H1 (cell line): ENCODE measurements at places on chromosomes 5 and 9.
A peak's percentile ranks its signal among the peaks of the same experiment; 100 is the strongest.

GRCh38 chr5:54829102-54829501, 156.3 kb downstream of the ESM1 start:
- no peak for DNase-seq

DNA sequence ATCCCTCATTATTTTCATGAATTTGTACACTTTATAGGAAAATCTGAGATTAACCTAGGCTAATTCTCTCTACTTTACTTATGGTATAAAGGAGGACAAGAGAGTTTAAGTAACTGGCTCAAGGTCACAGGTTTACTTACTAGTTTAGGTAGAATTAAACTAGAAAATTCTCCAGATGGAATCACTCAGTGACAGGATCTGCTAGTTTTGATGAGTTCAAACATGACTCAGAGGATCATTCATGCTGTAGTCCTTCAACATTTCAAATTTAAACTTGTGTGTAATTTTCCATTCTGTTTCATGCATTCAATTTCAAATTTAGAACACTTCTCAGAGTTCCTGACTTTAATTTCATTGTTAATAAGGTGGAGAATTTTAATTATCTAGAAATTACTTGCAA, 485.7 kb upstream of the TUSC1 start:
- no peak for DNase-seq

GRCh38 chr5:174947548-174947947, 223.2 kb downstream of the MSX2 start:
- DNase-seq = no peak

GRCh38 chr9:81146241-81146640, 543.1 kb downstream of the TLE1 start:
- DNase-seq = no peak

GRCh38 chr9:128361986-128362646, 9.1 kb upstream of the URM1 start:
- DNase-seq = no peak

- DNase-seq = no peak
Observed at GRCh38 chr5:107676702-107677101, 6.0 kb upstream of the EFNA5 start.

DNA sequence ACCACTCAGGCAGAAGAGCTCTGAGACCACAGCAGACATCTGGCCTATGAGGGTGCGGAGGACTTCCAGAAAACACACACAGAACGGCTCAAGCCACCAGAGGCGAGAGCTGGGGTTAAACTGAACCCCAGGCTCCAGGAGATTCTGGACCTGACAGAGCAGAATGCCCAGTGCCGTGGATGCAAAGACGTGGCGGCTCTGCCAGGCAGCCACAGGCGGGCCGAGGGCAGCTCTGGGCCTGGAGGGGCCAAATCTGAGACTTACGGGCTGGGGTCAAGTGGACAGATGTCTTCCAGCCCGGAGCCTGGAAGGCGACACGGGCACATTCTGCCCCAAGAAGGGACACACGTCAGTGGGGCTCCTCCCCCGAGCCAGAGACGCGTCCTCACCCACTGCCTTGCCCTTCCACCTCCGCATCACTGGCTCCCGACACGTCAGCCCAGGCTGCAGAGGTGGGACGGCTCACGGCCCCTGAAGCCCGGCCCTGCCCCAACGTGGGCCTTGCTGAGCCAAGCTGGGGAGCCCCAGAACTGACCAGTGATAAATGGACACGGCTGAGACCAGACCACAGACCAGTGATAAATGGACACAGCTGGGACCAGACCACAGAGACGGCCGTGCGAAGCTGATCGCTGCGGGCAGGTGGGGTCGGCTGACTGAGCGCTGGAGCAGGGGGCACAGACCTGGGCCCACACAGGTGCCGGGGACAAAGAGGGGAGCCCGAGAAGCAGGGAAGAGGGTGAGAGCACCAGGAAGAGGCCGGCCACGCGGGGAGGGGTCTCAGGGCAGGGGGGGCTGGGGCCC, 40.9 kb upstream of the NSMF start:
- no peak for DNase-seq

GRCh38 chr9:86983620-86984259, 36.4 kb upstream of the GAS1 start:
- DNase-seq = no peak

GRCh38 chr9:83012168-83012921, 50.6 kb downstream of the RASEF start:
- no peak for DNase-seq

DNA sequence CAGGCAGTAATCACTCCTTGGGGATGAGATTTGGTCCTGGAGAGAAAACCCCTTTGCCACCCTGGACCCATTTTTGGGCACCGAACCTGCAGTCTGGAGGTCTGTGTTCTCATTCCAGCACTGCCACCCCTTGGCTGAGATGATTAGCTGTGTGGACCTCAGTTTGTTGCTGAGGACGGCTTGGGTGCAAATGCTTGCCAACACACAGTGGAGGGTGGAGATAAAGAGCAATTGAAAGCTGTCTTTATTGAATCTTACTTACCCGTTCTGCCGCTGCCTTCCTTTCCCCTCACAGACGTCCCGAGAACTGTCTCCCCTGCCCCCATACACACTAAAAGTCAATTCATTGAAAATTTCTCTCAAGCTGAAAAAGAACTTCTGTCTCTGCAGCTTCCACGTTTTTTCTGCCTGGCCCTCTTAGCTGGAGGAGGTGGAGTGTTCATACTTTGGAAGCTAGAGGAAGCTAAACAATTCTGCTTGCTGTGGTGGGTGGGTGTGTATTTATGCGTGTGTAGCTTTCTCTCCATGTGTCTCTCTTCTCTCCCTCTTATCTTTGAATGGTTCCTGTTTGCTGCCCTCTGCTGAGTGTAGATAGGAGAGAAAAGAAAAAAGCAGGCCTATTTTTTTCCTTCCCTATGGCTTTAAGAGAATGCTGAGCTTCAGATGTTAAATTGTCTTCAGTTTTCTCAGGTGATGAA, 6.6 kb downstream of the GALNT10 start:
- no peak for DNase-seq

DNA sequence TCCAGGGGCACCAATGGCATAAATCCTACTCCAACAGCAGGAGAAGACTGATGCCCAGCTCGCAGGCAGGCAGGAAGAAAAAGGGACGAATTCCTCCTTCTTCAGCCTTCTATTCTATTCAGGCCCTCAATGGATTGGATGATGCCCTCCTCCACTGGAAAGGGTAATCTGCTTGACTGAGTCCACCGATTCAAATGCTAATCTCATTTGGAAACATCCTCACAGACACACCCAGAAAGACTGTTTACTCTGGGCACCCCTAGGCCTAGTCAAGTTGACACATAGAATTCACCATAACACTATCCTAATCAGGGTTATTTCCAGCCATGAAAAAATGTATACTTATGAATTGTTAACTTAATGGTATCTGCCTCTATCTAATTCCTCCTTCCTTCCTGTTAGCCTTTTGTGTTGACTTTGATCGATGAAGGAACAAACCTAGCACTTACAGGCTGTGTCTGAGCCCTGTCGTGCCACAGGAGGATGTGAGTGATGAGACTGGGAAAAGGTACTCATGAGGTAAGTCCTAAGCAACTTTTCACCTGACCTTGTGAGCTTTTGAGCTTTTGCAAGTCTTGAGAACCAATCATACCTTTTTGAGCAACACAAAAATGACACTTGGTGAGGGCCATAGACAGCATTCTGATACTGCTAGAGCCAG, 36.5 kb downstream of the FOXD1 start:
- no peak for DNase-seq

- no peak for DNase-seq
Observed at GRCh38 chr9:76086539-76086938, 196.1 kb downstream of the PCSK5 start.

GRCh38 chr5:180673371-180674089, 24.1 kb upstream of the FLT4 start:
- DNase-seq = peak; percentile 63

DNA sequence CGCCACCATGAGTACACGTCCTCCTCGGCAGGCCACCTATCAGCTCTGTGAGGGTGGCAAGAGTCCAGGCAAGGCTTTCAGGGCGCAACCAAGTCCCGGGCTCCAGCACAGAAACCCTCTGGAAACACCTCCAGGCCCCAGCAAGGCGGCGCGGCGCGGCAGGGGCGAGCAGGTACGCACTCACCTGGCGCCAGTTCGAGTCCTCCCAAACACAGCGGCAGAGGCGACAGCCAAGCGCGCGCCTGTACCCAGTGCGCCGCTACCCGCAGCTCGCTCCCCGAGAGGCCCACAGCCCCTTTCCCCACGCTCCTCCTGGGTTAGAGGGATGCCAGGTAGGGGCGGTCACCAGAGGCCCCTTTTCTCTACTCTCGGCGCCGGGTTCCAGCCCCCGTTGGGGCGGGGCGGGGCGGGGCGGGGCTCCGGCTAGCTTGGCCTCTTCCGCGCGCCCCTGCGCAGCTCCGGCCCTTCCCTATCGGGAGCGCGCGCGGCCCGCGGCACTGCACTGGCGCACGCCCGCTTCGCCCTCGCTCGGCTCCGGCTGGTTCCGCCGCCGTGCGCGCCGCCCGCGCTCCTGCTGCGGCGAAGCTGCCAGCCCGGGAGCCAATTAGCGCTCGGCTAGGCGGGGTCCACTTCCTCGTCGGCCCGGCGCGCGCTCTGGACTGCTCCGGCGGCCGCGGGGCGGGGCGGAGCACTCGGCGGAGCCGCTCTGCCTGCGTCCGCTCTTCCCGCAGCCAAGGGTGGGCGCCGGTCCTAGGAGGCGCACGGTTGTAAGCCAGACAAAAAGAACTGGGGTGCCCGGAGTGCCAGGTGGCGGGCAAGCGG, at the start of the genes NMRK1 and OSTF1:
NMRK1 (minus strand) TSS at position 332 of the 822 bp plus-strand sequence. CDS start 5,040 bp downstream, outside the sequence.
OSTF1 (plus strand) TSS at position 691 of the 822 bp plus-strand sequence. CDS start 179 bp downstream, outside the sequence.
- DNase-seq = peak; percentile 89

DNA sequence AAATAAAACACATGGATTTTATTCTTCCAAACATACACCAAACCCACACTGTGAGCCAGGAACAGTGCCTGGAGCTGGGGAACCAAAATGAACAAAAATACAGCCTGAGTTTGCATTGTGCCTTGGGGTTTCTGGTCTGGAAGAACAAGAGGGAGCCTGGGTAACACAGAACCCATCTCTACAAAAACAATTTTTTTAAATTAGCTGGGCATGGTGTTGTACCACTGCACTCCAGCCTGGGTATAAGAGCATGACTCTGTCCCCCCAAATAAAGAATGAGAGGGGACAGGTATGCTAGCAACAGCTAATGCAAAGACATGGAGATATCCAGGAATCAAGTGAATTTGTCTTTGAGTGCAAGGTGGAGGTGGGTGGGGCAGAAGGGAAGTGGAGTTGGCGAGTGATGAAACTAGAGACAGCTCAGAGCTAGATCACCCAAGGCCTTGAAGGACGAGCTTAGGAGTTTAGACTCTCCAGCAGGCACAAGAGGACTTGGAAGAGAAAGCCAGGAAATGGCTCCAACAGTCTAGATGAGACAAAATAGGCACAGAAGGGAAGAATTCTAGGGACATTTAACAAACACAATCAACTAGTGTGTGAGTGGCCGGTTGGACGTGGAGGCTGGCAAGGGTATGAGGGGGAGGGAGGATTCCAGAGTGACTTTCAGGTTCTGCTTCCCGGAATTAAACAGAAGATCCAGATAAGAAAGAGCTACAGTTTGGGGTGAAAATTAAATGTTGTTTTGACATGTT, 47.4 kb downstream of the FNBP1 start:
- no peak for DNase-seq

DNA sequence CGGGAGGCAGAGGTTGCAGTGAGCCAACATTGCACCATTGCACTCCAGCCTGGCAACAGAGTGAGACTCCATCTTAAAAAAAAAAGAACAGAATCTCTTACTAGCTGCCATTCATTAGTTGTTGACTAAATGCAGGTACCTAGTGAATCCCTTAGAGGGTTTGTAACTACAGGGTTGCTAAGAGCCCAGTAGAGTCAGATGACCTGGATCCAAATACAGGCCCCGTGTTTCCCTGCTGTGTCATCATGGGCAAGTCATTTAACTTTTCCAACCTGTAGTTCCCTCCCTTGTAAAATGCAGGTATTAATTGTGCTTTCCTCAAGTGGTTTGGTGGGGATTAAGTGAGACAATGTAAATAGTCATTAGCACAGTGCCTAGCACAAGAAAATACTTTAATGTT, 32.8 kb downstream of the PLAC8L1 start:
- DNase-seq = no peak

DNA sequence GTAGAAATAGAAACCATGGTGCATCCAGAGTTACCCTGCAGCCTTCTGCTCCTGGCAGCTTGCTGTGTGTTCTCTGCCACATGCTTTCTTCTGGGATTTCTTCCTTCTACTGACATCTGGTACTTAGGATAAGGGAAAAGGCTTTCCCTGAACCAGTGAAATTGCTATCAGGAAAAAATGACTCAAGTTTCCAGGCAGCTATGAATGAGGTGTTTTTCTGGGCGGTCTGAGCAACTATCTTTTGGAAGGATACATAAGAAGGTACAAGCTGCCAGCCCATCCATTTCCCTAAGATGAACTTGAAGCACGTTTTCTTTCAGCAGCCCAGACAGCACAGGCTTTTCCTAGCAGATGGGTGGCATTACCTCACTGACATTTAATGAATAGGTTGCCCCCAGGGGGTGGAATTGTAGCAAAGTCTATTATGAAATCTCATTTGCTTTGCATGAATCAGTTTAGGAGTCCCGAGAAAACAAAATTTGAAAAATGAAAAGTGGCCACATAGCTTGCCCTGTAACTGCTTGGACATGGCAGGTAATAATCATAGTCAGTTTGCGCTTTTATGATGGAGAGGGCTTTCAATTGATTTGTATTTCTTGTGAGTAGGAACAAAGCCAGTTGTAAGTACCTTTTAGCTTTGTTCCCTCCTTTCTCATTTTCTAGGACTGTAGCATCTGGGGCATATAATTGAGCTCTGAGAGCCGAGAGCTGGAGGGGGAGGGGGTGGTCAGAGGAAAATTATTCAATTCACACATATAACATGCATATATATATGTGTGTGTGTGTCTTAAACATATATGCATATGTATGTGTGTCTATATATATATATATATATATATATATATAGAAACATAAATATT, 108.5 kb downstream of the C9orf152 start:
- no peak for DNase-seq

- no peak for DNase-seq
Observed at GRCh38 chr5:72608297-72608696, 101.1 kb upstream of the ZNF366 start.

- no peak for DNase-seq
Observed at GRCh38 chr5:179273441-179274145, 71.7 kb downstream of the ADAMTS2 start.

- no peak for DNase-seq
Observed at GRCh38 chr9:135240871-135241311, 153.4 kb downstream of the OLFM1 start.

GRCh38 chr5:57549566-57549965, 67.0 kb upstream of the ACTBL2 start:
- DNase-seq = no peak

GRCh38 chr5:109278141-109278540, 131.6 kb downstream of the PJA2 start:
- no peak for DNase-seq
